ENCODE measurements at places on chromosomes 3 and 15.

DNA sequence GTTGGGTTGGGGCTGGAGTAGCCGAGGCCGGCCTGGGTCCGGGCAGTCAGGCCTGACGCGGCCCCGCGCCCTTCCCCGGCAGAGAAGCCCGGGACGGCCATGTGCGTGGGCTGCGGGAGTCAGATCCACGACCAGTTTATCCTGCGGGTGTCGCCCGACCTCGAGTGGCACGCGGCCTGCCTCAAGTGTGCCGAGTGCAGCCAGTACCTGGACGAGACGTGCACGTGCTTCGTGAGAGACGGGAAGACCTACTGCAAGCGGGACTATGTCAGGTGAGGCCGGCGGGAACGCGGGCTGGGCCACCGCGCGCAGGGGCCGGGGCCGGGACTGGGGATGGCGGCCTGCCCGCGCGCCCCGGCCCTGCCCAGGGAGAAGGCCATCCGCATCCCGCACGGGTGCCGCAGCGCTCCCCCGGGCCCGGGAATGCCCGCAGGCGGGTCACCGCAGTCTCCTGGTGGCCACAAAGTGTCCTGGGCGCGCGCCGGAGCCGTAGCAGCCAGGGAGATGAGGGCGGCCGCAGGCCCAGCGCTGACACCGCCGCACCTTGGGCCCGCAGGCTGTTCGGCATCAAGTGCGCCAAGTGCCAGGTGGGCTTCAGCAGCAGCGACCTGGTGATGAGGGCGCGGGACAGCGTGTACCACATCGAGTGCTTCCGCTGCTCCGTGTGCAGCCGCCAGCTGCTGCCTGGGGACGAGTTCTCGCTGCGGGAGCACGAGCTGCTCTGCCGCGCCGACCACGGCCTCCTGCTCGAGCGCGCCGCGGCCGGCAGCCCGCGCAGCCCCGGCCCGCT, 1.3 kb downstream of the ISL2 start:
- peak; percentile 85 for DNase-seq

DNA sequence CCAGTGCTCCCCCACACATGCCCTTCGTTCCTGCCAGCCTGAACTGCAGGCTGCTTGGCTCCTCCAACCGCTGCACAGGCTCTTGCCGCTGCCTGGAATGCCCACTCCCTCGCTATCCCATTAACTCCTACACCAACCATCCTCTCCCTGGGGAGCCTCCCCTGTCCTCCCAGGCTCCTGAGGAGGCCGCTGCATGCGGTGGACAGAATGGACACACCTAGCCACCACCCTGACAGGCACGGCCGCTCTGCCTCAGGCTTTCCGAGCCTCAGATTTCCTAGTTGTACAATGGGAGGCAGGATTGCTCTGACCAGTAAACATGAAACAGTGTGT, 2.3 kb downstream of the PLXNB1 start:
- DNase-seq, result peak; percentile 55

GRCh38 chr3:138463724-138464490, 29.5 kb downstream of the ESYT3 start:
- no peak for DNase-seq

DNA sequence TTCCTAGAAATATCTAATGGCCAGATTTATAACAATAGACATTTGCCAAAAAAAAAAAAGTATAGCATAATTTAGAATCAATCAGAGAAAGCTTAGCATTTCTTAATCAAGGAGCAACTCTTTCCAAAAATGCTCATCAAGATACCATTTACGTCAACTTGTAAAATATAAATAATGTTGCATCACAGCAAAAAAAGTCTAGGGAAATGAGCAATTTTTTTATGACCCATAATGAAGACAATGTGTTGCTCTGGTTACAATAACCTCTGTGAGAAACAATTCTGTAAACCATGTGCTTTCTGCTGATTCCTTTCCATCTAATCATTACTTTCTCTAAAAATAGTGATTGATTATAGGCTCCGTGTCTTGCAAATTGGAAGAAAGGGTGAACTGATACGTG, 36.3 kb downstream of the KBTBD8 start:
- DNase-seq, result no peak

DNA sequence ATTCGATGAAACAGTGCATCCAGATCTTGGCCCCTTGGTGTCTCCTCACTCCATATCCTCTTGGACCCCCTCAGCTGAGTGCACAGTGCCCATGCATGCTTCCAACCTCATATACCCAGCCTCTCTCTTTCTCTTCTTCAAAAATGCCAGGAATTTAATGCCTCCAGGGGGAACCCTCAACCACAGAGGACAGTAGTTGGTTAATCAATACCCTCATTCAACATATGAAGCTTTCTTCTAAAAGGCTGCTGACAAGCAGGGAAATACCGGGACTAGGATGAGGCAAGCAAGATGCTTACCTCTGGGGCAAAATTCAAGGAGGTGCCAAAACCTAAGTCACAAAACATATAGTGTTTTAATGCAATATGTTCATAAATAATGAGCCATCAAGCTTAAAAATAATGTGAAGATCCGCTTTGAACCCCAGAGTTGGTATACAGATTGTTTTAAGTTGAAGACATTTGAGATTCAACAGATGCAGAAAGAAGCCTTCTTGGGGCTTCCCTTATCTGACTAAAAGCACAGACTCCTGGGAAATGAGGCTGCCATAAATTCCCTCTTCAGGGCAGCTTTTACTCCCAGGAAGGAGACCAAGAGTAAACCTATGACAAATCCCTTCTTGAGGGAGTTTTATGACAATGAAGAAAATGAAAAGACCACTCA, 48.2 kb upstream of the FHIT start:
- DNase-seq, result no peak

GRCh38 chr15:38312190-38312589, 59.6 kb downstream of the SPRED1 start:
- DNase-seq, result no peak

GRCh38 chr15:75696311-75696720, 16.3 kb downstream of the CSPG4 start:
- no peak for DNase-seq

GRCh38 chr3:53773021-53773436, 73.2 kb downstream of the CHDH start:
- no peak for DNase-seq

- peak; percentile 55 for DNase-seq
These were observed 21.3 kb downstream of the EFCC1 start for GRCh38 chr3:129022114-129023007.

DNA sequence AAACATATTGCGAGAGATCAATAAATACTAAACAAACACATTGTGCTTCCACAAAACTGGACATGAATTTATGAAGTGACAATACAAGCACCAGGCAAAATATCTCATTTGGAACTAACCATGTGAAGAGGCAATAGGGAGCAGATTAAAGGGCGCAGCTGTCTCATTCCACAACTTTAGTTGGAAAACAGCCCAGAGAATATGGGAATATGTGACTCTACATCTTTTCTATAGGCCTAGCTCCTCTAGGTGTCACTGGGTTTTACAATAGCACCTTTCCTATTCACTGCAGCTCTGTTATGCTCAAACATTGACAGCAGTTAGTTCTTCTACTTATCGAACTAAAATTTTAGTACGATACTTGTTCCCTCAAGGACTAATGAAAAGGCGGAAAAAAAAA, 866.3 kb upstream of the GBE1 start:
- DNase-seq, result no peak

- DNase-seq, result no peak
These were observed 94.9 kb upstream of the SLC6A11 start for GRCh38 chr3:10721101-10721500.

- no peak for DNase-seq
These were observed 82.6 kb upstream of the CSPG5 start for GRCh38 chr3:47661121-47661752.

GRCh38 chr3:42504334-42505127, 2.1 kb downstream of the VIPR1 start:
- DNase-seq, result no peak

GRCh38 chr3:155744626-155745324, at the start of gene PLCH1:
TSS of gene PLCH1 (minus strand) at chr3:155745071. CDS start at chr3:155704224, 40,847 bp downstream.
- peak; percentile 83 for DNase-seq

DNA sequence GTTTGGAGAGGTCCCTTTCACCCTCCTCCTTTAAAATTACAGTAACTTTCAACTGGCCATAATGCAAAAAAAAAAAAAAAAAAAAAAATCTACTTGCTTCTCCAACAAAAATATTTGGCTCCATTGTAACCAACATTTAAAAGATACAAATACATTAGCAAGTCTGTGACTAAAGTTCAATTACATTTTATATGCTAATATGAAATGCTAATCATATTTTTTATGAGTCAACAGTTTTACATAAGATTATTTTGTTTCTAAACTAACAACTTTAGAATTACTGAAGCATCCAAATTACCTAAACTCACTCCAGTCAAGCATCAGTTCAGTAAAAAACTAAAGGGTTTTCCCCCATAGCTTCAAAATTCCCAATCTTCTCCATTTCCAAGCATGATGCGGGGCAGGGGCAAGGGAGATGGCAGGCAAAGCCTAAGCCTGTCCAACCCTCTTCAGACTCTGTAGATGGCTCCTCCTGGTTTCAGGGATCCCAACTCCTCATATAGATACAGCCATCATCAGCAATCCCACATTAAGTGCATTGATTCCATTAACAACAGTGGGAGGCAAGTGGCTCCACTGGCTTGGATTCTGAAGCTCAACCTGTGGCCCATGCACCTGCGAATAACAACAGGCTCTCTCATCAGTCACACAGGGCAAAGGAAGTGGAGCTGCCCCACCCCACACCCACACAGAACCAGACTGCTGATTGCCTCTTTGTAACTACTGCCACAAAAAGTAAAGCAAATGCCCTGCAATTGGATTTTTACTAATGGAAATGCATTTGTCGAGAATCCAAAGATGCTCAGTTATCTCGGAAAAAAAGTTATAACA, 15.0 kb downstream of the SFMBT1 start:
- DNase-seq, result no peak

GRCh38 chr15:33309602-33310276, 1.0 kb upstream of the RYR3 start:
- DNase-seq, result peak; percentile 28

DNA sequence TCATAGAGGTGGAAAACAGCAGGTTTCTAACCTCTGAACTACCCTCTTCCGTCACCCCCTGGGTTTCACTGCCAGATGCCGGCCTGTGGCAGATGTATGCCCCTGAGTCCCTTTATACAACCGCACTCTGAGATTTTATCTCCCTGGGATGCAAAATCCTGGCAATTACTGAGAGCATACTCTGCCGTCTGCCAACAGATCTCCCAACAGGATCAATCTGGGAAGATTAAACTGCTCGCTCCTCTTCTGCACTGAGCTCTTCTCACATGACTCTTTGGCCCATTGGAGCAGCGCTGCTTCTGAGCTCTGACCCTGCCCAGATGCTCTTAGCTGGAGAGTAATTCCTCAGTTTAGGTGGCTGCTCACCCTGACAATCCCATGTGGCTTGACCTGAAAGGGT, 133.2 kb downstream of the LIPC start:
- DNase-seq, result no peak

GRCh38 chr15:67838789-67839332, 984 bp downstream of the RNU6-1 start:
- peak; percentile 74 for DNase-seq

DNA sequence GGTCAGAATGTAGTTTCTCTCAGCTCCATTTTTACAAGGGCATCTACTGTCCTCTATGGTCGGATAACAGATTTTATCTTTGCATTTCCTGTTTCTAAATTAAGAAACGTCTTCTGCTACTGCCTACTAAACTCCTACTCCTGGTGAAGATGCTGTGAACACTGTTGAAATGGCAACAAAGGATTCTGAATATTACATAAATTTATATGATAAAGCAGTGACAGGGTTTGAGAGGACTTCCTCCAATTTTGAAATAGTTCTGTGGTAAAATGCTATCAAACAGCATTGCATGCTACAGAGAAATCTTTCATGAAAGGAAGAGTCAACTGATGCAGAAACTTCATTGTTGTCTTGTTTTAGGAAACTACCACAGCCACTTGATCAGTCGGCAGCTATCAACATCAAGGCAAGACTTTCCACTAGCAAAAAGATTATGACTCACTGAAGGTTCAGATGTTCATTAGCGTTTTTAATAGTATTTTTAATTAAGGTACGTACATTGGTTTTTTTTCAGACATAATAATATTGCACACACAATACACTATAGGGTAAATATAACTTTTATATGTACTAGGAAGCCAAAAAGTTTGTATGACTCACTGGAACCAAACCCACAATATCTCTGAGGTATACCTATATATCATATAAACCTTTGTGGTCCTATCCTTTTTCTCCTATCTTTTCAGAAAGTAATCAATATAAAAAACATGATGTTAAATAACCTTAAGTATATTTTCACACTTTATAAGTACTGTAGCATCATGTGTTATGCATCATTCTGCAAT, 156.1 kb downstream of the STAG1 start:
- no peak for DNase-seq

GRCh38 chr15:57218826-57219576, 157.3 kb upstream of the CGNL1 start:
- DNase-seq, result peak; percentile 42

DNA sequence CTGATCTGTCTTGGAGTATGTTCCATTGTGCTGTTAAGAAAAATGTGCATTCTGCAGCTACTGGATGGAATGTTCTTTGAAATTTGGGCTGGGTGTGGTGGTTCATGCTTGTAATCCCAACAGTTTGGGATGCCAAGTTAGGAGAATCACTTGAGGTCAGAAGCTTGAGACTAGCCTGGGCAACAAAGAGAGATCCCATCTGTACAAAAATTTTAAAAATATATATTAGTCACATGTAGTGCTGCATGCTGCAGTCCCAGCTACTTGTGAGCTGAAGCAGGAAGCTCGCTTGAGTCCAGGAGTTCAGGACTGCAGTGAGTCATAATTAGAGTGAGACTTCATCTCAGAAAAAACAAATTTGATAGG, 62.8 kb upstream of the PLSCR4 start:
- DNase-seq, result no peak

DNA sequence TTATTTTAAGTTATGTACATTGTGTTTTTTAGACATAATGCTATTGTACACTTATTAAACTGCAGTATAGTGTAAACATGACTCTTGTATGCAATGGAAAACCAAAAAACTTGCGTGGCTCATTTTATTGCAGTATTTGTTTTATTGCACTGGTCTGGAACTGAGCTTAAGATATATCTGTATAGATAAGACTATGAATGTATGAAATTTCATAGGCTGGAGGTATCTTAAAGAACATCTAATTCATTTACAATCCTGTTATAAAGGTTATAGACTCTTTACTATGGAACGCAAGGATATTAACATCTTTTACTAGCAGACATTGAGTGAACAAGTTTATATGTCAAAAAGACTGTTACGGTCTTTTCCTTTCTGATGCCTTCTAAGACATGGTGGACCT, 459.4 kb downstream of the IL5RA start:
- DNase-seq, result no peak

GRCh38 chr3:171614318-171614921, 154.2 kb upstream of the TNIK start:
- DNase-seq, result peak; percentile 42

GRCh38 chr3:55888282-55888885, 401.3 kb upstream of the WNT5A start:
- no peak for DNase-seq
